ENCODE measurements at places on chromosomes 2 and 18.

DNA sequence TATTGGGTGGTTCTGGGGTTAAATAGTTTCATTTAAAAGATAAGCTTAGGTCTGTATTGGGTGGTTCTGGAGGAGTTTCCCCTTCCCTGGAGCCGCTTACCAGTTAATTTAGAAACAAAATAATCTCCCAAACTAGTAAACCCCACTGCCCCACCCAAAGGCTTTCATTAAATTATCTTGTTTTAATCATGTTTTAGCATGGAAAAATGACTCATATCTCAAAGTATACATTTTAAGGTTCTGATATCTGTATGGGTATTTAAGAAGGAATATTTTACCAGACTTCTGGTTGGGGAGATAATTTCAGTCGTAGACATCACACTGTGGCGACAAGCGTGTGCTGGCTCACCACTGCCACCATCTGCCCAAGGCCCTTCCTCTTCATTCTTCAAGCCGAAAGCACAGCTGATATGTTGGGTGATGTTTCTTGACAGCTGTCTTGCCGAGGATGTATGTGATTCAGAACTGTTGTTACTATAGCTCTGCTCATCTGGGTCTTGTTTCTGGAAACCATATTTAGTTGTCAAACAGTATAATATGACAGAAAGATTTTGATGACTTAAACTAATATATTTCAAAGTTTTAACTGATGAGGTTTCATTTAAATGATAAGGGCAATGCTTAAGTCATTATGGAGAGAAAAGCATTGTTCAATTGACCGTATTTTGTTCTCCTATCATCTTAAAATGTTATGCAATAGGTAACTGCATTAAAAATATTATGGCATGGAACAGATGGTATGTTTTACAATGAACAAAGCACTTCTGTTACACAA lies 5.1 kb downstream of the FIGLA start:
- peak; percentile 16 for DNase-seq

DNA sequence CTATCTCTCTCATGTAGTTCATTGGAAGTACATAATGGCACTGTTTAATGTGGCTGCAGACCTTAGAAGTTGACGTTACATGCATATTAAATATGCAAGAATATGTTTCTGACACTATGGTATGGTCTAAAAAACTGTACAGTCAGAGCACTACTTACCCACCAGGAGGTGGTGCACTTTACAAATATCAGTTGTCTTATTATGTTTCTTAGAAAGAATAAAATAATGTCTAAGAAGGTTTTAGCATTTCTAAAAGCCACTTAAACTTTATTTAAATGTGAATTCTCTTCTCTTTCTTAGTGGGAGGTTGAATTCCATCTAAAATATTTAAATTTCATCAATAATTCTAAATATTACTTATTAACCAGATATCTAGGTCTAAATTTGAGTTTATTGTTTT lies 4.3 kb downstream of the TMEFF2 start:
- DNase-seq = no peak

DNA sequence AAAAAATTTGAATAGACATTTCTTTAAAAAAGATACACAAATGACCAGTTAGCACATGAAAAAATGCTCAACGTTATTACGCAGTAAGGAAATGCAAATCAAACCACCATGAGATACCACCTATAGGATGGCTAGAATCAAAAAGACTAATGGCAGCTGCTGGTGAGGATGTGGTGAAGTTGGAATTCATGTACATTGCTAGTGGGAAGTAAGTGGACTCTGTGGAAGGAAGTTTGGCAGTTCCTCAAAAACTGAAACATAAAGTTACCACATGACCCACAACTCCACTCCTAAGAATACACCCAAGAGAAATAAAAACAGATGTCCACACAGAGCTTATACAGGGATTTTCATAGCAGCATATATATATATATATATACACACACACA lies 51.2 kb downstream of the MBP start:
- DNase-seq = no peak

DNA sequence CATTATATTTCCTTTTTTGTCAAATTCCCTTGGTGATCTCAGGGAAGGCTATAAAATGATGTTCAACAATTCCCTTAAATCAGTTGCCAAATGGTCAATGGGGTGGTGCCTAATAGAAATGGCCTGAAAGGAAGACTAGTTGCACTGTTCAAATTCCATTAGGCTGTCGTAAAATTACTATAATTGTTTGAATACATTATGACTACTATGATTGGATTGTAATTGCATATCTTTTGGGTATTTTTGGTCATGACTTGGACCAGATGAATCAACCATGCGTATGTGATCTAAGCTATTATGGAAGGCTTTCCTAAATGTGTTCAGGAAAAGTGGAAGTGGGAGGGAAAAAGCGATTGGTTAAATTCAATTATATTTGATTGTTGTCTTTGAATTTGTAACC lies 41.3 kb upstream of the KCNE4 start:
- no peak for DNase-seq

DNA sequence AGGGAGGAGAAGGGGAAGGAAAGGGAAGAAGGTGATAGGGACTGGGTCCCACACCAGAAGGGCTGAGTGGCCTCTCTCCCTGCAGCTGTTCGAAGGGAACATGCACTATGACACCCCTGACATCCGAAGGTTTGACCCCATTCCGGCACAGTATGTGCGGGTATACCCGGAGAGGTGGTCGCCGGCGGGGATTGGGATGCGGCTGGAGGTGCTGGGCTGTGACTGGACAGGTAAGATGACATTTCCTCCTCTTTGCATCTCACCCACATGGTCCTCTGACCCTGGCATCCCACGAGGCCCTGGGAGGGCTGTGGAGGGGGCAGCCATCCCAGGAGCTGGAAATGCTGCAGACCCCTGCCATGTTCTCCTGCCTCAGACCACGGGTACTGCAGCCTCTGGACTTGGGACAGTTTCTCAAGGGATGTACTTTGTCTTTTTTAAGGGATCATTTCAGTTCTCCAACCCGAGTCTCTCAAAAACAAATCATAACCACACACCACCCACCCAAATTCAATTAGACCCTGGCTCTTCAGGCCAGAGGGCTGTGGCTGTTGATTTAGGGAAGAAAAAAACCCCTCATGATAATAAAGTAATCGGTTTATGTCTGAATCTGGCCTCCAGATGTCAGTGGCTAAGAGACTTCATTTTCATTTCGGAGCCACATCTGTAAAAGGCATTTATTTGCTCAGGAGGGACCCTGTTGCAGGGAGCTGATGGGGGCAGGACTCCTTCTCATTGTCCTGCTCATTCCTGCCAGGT lies 63.5 kb downstream of the NRP2 start:
- DNase-seq = no peak

DNA sequence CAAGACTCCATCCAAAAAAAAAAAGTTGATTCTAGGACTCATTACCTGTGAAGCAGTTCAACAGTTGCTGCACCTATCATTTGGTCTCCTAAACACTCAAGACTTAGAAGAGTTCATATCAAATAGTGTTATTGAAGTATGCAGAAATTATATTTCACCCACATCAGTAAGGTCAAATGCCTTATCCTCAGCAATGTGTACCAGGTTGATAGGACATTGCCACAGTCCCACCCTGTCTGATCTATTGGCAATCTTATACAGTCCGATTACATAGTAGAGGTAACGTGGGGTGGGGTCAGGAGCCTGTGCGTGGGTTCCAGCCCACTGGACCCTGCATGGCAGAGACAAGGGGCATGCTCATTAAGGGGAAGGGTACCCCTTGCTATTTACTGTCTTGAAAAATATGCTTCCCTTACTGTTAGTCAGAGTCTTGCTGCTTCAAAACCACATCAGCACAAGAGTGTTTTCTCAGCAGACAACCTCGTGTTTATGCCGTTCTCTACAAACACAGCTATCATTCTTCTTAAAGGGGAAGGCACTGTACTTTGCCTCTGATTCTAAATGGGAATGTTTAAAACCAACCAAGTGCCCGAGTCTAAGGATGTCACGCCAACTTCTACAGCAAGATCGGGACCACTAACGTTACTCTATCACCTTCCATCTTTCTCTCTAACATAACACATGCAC lies 115.2 kb downstream of the MTCL1 start:
- no peak for DNase-seq

GRCh38 chr18:46920653-46921052 lies 3.3 kb downstream of the KATNAL2 start:
- no peak for DNase-seq

DNA sequence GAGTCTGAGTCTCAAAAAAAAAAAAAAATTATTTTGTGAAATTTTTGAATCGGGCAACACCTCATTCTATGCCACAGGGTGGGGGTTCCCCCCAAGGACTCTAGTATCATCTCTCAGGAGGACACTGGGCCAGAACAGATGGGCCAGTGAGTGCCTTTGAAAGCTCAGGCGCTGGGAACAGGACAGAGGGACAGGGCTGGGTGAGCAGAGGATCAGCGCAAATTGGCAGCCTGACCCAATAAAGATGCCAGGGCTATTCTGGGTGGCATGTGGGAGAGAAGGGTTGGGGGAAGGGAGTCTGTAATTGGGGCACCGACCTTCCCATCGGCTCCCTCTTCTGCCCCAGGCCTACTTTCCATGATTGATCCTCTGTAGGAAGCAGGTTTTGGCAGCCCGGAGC lies 44.0 kb downstream of the KIF3C start:
- DNase-seq = peak; percentile 55

DNA sequence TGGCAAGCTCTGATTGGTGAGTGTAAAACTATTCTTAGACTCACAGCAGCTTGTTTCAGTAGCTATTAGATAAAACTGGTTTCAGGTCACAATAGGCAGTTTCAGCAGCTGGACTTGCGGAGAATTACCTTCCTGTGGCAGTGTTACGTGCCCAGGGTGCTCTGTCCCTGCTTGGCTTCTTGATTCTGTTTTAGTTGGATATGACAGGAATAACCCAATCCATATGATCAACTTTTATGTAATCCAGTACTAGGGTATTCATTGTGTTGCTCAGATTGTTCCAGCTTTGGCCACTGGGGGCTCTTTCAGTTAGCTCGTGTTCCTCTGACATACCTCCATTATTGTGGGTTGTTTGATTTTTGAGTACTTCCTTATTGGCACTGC lies 43.1 kb downstream of the INPP4A start:
- DNase-seq = no peak

GRCh38 chr18:35780937-35781336 lies 191.5 kb upstream of the RMP24 start:
- no peak for DNase-seq

GRCh38 chr2:16260041-16260830 lies 319.9 kb downstream of the MYCN start:
- DNase-seq = no peak

DNA sequence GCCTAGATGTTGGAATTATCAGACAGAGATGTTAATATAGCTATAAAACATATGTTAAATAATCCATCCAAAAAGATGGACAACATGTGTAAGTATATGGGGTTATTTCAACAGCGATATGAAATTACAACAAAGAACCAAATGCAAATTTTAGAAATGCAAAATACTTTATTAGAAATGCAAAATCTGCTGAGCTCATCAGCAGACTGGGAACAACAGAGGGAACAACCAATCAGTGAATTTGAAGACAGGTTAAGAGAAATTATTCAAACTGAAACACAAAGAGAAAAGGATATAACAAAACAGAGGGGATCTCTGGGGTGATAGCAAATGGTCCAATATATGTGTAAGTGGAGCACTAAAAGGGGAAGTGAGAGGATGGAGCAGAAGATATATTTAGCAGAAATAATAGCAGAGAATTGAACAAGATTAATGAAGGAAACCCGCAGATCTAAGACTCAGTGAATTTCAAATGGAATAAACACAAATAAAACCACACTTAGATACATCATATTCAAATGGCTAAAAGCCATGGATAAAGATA lies 13.5 kb upstream of the HS6ST1 start:
- no peak for DNase-seq

- DNase-seq = no peak
These were observed 678.8 kb downstream of the KCNJ3 start for GRCh38 chr2:155377266-155377680.

GRCh38 chr2:230828272-230828961 lies 36.3 kb upstream of the ITM2C start:
- no peak for DNase-seq

DNA sequence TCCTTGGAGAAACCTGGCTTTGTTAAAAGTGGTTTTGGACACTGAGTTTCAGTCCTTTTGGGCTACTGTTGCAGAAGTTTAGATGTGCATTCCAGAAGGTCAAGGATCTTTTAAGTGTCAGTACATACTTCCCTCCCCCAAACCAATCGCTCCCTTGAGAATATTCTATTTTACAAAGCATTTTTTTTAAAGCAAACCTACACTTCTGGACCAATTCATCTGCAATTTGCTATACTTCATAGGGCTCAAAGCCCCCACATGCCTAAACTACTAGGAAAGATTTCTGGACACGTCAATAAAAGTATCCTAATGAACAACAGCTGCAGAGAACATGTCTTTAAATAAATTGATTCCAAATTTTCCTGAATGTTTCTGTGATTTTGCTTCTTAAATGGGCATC lies 157.6 kb downstream of the RDH14 start:
- DNase-seq = no peak

DNA sequence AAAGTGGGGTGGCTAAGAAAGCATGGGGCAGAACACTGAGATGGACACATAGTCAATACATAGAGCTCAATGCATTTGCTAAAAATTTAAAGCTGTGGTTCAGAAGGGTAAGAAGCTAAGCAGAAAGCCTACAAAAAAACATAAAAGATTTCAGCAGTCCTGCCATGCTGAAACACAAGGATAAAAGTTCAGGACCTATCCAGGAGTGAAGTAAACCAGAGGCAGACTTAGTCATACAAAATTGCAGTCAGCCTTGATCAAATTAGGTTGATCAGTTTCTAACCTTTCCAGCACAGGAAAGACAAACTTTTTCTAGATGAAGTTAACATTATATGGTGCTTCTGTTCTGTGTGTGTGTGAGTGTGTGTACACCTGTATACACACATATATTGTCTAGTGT lies 120.8 kb upstream of the RBMS1 start:
- DNase-seq = no peak

- DNase-seq = no peak
These were observed 13.2 kb downstream of the SNTG2 start for GRCh38 chr2:963876-964275.

GRCh38 chr18:63970809-63971205 lies 926 bp downstream of the SERPINB8 start:
- no peak for DNase-seq

- no peak for DNase-seq
These were observed 25.5 kb upstream of the PGAP1 start for GRCh38 chr2:196951973-196952372.

DNA sequence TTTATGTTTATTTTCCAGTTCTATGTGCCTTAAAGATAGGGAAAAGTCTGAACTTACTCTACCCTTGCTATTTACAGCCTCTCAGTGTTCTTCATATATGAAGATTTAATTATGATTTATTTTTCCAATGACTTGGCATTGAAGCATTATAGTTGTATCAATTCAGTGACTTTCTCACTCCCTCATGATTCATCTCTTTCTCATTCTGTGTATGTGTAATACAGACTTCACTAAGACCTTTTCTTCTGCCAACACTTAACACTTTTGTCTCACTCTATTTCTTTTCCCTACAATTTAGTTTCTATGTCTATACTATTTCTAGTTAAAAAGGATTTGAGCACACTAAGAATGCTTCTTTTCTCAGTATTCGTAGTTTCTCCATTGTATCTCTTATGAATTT lies 1470.3 kb upstream of the ACVR2A start:
- no peak for DNase-seq

- DNase-seq = no peak
These were observed 1.7 kb downstream of the AMER3 start for GRCh38 chr2:130756874-130757668.

All from anterior cingulate cortex (tissue), 58 donors.